ENCODE measurements at places on chromosomes 2 and 18.

DNA sequence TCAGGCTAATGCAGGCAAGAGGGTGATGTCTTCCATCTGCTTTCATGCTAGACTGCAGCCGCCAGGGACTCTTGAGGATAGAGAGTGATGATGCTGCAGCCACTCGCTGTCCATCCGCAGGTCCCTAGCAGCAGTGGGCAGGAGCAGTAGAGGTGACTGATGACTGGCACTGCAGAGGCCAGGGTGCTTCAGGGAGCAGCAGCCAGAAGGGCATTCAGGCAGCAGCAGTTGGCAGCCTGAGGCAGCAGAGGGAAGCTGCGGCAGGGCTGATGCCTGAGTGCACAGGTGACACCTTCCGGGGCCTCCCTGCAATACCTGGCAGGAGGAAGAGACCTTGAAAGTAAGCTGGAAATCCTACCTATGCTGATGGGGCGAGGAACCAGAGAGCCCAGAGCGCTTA, 214.2 kb downstream of the ICOS start:
- no peak for DNase-seq

DNA sequence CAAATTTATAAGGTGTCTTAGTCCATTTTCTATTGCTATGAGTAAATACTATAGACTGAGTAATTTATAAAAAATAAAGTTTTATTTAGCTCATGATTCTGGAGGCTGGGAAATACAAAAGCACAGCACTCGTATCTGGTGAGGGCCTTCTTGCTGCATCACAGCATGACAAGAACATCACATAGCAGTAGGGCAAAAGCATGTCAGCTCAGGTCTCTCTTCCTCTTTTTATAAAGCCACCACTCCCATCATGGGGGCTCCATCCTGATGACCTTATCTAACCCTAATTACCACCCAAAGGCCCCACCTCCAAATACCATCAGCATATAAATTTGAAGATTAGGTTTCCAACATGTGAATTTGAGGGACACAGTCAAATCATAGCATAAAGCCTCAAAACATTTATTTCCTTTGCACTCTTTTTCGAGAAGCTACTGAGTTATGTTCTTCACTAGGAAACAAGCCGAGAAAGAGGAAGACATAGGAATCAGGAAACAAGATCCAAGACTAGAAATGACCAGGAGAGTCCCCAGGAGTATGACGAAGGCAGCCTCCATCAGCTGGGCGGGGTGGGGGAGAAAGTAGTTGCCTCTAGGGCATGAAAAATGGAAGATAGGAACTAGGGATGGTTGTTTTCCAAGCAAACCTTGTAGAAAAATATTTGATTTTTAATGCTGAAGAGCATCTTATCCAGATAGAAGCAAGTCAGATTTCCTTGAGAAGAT, 24.1 kb upstream of the NABP1 start:
- DNase-seq = no peak

DNA sequence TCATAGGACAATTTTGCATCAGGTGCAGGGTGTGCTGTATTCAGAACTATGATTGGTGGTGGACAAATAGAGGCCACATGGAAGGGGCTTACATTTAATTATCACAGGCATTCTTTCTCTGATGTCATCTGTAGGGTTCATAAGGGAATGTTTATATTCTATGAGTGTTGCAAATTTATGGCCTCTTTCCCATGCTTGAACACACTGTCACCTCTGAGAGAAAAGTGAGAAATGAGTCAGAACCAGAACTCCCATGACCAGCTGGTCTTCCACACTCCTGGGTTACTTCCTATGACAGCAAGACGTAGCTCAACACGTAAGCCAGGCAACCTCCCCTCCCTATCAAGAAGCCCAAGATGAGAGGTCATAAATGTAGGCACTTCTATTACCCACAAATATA, 310.8 kb downstream of the PIEZO2 start:
- no peak for DNase-seq

DNA sequence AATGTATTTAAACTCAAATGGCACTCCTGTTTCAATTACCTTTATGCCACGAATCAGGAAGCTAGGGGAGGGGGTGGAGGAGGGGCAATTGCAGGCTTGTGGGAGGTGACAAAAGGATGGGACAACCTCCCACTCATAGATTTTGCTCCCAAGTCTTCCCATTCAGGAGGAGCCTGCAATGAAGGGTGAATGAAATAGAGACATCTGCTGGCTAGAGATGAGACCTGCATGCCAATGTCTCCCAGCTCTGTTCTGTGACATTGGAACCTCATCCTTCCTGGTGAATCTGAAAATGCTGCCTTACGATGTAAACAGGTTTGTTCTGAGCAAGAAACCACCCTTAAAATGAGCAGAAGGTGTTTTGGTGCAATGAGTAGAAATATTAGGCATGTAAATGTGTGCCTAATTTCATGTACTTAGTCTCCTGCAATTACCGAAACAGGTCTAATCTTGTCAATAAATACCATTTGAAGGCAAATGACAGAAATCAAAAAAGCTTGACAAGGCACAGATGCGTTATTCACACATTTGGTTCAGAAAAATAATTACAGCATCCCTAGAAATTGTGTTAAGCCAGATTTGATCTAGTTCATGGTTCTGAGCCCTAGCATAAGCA, 2.7 kb upstream of the PID1 start:
- no peak for DNase-seq

DNA sequence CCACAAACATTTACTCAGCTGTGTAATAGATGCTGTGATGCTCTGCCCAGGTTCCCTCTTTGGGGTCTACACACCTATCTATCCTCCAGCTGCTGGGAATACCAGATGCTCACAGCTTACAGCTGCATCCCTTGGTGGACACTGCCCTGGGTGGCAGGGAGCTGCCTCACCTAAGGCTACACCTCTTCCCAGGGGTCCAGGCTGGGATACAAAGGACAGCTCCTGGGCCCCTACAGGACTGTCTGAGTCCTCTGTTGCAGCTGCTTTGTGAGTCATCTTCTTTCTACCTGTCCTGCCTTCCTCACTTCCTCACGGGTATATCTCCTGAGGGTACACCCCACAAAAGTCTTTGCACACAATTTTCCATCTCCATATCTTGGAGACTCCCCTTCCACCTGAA, 27.6 kb downstream of the THNSL2 start:
- no peak for DNase-seq

All from thymus (tissue), 14 donors.